ENCODE measurements at places on chromosomes 1 and 21.

DNA sequence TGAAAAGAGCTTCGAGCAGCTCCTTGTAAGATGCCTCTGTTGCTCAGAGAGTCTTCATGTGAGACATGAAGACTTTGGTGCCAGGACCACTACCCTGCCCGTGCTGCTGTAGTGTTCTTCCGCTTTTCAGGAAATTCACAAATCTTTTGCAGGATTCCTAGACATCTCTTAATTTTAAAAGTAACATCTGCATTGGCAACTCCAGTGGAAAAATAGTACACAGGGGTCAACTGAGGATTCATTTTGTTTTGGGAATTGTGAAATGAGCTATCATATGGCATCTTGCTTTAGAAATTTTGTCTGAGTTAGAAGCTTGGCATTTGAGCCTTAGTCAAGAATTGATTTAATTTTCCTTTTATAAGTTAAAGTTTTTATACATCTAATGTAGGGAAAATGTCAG is 7.2 kb downstream of the PRDM2 start:
- no peak for DNase-seq

- no peak for DNase-seq
Observed at GRCh38 chr21:36509973-36510664, 30.2 kb upstream of the CLDN14 start.

- no peak for DNase-seq
Observed at GRCh38 chr1:64043976-64044375, 159.4 kb upstream of the UBE2U start.

- no peak for DNase-seq
Observed at GRCh38 chr1:224996266-224996665, 66.8 kb downstream of the DNAH14 start.

DNA sequence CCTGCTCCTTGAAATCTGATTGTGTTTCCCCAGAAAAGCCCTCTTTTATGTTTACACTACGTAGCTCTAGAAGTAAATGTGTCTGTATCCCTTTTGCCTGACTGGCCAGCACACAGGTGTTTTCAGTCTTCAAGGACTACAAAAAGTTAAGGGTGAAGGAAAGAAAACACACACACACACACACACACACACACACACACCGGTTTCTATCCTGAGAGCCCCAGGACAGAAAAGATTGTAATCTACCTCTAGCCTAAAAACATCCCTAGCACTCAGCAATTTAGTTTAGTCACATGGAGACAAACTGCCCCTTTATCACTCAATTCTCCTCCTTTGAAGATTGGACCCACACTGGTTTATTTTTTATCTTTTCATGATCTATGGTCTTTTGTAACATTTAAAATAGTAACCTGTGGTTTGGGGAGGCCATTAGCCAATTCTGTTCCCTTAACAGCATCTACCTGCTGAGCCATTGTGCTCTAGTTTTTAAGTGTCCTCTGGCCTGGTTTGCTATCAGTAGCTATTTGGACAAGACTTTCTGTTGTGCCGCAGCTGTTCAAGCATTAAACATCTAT is 15.8 kb upstream of the TRIM45 start:
- DNase-seq = no peak

DNA sequence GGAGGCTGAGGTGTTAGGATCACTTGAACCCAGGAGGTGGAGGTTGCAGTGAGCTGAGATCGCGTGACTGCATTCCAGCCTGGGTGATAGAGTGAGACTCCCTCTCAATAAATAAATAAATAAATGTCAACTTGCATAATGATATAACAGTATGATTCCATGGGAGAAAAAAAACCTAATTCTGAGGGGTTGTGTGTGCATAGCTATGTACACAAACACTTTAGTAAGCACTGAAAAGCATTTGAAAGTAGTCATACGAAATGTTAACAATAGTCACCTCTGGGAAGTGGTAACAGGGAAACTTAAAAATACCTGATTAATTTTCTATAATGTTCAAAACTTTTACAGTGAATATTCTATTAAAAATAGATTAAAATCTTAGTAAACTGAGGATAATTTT is 43.2 kb downstream of the ANKRD13C start:
- no peak for DNase-seq

- DNase-seq = no peak
Observed at GRCh38 chr21:14120091-14120734, 90.5 kb downstream of the LIPI start.

DNA sequence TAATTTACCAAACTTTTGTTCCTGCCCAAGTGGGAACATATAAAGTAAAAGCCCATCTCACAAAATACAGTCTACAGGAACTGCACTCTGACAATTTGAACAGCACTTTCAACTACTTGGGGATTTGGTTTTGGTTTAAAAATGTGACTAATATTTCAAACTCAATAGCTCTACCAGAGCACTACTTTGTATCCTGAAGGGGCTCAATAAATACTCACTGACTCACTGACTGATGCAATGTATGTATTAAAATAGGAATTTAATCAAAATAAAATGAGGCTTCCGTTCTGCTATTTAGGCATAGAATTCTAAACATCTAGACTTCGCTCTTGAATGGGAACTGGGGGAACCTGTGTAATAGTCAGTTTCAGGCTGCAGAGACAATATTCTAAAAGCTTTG is 21.9 kb downstream of the EFCAB14 start:
- DNase-seq = no peak

- peak; percentile 15 for DNase-seq
Observed at GRCh38 chr1:232667778-232668165, 37.8 kb upstream of the SIPA1L2 start.

GRCh38 chr1:110138956-110139355 is 11.3 kb upstream of the SLC6A17 start:
- no peak for DNase-seq

DNA sequence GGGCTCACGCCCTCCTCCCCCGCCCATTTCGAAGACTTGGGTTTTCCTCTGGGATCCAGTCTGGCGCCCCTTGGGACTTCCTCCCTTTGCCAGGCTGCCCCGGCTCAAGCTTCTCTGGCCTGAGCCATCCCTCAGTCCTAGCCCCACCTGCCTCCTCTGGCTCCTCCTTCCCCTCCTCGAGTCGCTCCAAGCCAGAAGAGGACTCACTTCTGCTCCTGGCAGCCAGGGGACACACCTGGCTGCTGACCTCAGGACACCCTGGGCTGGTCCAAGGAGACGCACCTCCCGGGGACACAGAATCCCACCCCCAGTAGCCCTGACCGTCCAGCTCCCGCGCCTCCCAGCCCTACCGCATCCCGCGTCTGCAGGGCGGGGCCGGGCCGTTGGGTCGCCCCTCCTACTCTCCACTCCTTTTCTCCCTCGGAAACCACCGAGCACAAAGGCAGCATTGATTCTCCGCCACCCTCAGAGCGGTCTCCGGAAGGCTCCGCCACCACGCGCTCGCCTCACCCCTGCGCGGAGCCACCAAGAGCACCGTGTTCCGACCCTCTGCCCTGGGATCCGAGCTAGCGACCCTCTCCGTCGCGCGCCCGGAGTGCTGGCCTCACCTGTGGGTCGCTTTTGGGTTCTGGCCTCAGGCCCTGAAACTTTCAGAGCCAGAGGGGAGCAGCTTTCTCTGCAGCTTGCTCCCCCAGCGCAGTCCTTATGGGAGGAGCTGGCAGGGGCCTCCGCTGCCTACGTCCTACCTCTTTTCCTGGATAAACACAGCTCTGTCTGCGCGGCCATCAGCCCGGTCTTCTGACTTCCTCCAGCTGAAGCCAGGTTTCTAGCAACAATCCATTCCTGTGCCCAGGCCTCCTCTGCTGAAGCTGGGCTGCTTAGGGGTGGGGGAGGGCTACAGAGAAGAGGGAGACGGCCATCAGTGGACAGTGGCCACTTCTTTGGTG is at the start of gene C2CD4D:
Gene C2CD4D (minus strand): TSS at position 364 of the 947 bp plus-strand sequence. CDS start 831 bp downstream, outside the sequence.
- no peak for DNase-seq

DNA sequence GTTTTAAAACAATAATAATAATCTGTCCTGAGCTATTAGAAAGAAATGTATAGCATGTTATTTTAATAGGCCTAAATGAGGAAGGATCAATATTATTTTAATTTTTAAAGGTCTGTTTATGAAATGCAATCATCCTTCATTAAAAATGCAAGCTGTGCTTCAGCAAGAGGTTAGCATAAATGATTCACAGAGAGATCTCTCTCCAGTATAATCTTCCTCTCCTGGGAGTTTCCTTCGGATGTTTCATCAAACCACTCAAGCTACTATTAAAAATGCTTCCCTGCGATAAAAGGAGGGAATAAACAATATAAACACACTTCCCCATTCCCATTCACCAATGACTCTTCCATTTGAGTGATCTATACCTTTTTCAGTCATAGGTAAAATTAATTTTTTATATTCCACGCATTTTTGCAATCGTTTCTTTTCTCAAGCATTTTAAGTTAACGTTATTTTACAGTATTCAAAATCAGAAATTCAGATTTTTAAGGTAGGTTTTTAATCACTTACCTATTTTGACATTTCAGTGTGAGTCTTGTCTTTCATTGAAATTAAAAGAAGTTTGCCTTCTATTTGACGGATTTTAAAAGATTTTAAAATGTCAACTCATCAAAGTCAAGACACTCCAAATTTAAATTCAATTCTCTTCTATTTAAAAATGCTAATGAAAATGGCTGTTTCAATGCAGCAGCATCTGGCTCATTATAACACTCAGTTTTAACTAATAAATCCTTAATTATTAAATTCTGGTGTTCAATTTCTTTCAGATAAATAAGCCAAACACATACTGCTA is 64.3 kb downstream of the RERE start:
- no peak for DNase-seq

GRCh38 chr1:94873520-94874351 is 53.2 kb downstream of the CNN3 start:
- DNase-seq = peak; percentile 26

DNA sequence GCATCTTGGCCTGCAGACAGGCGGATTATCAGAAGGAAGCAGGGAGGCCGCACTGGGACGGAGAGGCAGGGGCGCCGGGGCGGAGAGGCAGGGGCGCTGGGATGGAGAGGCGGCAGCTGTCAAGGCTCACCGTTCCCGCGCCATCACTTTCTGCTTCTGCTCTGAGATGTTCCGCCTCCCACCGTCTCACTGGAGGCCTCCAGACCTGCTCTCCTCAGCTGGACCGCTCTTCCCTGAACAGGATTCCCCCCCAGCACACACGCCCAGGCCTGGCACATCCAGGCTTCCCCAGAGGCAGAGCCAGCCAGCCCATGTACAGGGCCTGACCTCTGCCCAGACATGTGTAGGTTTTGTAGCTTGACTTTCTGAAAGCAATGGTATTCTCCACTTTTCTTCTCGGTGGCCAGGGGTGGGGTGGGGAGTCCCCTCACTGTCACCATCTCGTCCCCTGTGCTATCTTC is 84.1 kb downstream of the RIPK4 start:
- no peak for DNase-seq

DNA sequence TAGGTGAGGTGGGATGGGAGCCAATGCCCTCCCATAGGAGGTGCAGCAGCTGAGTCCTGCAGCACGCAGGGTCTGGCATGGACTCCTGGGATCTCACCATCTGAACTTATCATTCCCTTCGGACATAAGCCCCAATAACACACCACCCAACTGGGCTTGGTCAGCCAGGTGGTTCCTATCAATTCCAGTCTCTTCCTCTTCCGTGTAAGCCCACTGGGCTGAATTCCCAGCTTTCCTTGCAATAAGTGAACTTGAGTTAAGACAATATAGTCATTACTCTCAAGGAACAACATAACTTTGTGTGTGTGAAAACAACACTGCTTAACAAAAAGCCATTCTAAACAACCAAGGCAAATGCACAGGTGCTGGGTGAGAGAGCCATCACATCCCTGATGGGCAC is 86.6 kb upstream of the EDN2 start:
- no peak for DNase-seq

- no peak for DNase-seq
Observed at GRCh38 chr1:88284666-88285366, 399.3 kb upstream of the PKN2 start.

DNA sequence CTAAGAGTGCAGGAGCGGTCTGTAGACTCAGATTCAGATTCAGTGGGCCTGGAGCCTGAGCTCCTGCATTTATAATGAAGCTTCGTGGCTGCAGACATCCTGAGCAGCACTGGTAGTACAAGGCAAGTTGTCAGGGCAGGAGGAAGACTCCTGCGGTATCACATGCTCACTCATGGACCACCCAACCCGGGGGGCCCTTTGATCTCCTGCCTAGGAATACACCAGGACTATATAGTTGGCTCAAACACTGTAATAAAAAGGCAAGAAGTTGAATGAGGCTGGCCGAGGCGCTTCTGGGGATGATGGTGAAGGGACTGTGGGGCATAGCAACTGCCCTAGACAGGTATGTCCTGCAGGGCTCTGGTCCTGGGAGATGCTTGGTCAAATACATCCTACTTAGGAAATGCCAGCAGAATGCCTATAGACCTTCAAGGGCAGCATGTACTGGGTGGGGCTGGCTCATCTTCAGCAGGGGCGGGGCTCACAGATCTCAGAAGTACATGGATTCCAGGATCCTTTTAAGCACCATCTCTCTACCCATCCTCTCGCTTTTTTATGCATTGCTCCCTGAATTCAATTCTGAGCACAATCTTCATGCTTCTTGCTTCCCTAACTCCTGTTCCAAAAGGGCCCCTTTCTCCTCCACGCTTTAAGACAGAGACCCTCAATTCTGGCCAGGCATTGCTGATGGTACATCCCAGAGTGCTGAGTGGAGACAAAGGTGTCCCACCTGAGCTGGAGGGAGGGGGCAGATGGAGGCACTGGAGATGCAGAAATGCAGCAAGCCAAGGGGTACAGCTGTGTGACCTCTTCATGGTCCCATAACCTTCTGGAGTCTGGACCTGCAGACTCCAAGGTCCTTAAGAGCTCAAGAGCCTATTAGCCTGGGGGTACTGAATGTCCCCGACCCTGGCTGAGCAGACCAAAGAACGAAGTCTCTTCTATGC is 2.1 kb upstream of the RAP1GAP start:
- DNase-seq = no peak

GRCh38 chr21:36471254-36471723 is 8.6 kb downstream of the CLDN14 start:
- no peak for DNase-seq

DNA sequence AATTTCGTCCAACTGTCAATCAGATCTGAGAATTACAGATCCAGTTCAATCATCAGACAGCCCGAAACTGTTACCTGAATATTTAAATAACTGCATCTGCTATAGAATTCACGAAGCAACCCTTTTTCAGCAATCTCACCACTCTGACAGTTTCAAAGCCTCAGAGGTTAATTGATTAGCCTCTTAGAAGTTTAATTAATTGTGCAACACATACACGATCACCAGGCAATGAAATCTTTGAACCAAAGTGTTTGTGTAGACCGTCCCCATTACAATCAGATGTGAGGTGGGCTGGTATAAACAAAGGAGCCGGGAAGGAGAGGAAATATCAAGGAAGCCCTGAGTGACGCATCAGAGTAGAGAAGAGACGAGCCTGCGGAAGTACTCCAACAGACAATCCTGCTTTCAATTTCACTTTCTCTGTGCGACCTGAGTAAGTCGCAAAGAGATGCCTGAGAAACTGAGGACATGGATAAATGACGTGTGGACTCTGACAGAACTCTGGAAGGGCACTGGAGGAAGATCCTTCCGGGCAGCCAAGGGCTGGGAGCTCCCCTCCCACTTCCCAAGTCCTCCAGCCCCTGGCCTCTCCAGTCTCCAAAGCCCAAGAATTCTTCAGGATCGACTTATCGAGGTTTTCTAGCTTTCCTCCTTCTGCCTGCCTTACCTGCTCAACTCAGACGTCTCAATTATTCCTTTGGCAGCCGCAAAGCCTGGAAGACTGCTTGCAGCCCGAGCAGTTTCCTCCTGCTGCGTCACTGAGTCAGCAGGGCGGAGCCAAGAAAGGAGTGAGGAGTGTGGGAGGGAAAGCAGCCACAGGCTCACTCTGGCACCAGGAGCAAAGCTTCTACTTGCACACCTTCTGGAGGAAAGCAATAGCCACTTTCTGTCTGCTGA is at the start of gene RNASEL:
Gene RNASEL (minus strand): TSS at position 757 of the 897 bp plus-strand sequence. CDS start 2,450 bp downstream, outside the sequence.
- no peak for DNase-seq

- DNase-seq = no peak
Observed at GRCh38 chr1:9317591-9318417, 25.1 kb downstream of the SPSB1 start.

All from NCI-H446 treated with DMSO at 0.1 percent for 48 hours (cell line).